Muscle of leg (tissue), 16 donors: ENCODE measurements at places on chromosomes 3 and 15.

DNA sequence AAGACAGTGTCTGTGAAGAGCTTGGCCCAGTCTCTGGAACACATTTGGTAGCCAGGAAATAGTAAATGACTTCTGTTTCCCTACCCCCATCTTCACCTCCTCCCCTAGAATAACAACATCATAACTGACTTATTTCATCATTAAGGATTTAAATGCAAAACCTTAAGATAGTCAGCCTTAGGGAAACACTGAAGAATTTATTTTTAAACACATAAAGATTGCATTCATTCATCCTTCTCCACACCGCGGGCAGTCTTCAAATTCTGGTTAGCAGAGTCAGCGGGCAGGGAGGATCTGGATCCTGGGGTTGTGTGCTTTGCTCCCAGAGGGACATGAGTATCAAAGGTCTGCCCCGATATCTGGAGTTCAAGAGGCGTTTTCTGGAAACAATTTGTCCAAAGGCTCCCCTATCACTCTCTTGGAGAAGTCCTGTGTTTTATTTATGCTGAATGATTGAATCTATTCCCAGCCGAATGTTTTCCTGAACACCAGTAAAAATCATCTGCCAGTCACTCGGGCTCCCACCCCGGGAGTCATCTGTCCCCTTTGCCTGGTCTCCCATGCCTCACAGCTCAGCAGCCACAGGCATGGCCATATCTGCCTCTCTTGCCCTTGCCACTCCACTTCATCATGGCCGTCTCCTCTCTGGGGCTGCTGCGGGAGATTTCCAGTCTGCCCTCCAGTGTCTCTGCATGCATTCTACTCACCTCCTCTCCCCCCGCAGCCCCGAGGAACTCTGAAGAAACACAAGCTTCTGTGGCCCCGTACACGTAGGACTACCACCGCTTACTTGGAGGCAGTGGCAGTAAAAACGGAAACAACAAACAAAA is 234.7 kb upstream of the CTDSPL start:
- no peak for DNase-seq

- DNase-seq: no peak
These were observed 651.6 kb downstream of the NTRK3 start for GRCh38 chr15:87604857-87605446.

DNA sequence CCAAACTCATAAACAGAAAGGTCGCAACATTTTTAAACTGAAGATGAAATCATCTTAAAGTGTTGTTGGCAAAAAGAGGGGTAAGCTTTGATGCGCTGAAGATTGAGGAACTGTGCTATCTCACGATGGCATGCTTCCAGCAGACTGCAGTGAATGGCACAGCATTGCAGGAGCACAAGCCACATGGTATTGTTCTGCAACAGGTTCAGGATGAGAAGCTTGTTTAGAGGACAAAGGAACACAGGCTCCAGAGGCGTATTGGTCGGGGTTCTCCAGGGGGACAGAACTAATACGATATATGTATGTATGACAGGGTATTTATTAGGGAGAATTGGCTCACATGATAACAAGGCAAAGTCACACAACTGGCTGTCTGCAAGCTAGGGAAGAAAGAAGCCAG is 13.8 kb upstream of the PLD1 start:
- peak; percentile 62 for DNase-seq

GRCh38 chr15:91783008-91783407 is 70.5 kb upstream of the SLCO3A1 start:
- DNase-seq: no peak

DNA sequence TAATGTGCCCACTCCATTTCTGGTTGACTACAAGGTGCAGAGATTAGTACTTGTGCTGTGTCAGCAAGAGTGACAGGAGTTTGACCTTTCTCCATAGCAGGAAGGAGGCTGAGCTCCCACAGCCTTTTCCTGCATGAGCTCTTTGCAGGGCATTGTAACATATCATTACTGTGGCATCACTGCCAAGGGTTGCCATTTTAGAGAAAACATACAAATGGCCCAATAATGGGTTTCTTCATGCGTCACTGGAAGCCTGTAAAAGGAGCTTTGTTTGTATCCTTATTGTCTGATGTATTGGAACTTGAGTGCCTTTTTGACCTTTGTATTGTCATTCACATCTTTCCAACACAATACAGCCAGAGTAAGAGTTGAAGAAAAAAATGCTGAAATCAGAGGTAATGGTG is 323.0 kb upstream of the CDIN1 start:
- DNase-seq: no peak

DNA sequence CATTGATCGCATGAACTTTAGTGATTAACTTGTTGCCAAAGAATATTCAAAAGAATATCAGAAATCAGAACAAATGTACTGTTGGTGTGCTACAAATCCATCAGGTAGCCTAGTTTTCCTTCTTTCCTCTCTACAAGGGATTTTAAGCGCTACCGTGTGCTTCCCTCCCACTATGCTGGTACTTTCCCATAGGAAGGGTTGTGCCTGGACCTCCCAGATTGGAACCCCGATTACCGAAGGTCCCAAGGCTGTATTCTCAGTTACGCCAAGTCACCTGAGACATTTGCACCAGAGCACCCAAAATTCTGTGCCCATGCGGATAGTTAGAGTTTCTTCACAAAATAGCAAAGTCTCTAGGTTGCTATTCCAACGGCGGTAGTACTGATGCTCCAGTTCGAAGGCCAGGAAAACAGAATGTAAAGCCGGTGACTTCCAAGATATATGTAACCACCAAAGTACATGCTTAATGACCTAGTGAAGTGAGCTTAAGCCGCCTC is 23.4 kb upstream of the GATM start:
- DNase-seq: no peak

GRCh38 chr15:41558400-41559238 is at the start of gene TYRO3:
Gene TYRO3, plus strand, starts transcription at chr15:41559212. Its CDS starts 46 bp downstream, at chr15:41559258.
- peak; percentile 85 for DNase-seq

DNA sequence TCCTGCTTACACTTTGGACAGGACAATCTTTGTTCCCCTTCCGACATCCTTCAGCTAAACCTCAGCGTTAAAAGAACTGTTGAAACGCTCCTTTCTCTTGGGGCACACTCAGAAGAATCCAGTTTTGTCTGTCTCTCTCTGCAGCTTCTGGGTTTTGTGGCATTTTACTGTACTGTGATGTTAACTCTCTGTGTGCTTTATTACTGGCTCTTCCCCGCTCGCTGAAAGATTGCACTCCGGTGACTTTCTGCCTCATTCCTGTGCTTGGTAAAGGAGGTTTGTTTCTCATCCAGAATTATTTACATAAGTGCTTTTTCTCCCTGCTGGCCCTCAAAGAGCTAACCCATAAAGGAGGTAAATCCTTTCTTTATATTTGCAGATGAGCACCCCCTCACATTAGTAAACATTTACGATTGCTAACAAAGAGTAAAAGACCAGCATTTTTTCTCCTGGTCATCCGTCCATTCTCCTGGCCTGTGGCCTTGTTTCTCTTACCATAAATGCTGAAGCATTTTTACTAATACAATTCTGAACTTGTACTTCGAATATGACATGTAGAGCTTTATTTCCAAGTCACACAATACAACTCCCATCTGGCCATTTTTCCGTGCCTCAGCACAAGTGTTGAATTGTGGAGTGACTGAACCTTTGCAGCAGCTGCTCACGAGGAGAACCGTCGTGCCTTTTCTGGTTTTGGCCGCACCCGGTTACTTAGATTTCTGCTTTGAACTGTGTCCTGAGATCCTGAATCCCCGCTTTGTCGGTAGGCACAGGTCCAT is 69.3 kb upstream of the RPL35A start:
- DNase-seq: peak; percentile 46

- DNase-seq: no peak
These were observed 12.0 kb downstream of the ARIH1 start for GRCh38 chr15:72486144-72486543.

DNA sequence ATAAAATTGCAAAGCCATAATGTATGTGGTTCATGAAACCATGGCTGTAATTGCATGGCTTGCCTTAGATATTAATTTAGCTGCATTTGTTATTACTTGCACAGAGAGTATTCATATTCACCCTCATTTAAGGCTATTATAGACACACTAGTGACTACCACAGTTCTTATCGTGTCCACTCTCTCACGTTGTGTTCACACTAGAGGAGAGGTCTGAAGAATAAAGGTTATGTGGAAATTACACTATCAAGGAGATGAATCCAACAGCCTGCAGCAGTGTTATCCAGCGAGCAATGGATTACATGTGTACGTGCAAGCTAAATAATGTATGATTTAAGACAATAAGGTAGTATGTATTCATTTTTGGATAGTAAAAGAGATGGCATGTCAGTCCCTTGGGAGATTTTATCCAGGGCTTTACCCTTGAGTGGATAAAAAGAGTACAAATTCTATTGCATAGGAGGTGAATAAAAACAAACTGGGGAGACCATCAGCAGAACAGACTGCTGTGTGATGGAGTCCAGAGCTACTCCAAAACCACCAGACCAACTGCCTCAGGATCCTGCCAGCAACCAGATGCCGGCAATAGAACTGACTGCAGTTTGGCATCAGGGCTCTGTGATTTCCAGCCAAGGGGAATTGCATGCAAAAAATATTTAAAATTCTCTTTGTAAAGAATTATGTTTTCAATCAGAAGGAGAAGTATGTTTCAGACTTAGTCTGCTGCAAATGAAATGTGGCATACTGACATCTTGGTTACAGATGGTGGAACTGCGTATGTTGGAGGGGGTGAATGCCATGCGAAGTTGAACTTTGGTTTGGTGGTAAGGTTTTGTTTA is 146.6 kb downstream of the RBMS3 start:
- DNase-seq: peak; percentile 50

GRCh38 chr3:50003216-50003615 is 63.3 kb downstream of the RBM6 start:
- DNase-seq: no peak

DNA sequence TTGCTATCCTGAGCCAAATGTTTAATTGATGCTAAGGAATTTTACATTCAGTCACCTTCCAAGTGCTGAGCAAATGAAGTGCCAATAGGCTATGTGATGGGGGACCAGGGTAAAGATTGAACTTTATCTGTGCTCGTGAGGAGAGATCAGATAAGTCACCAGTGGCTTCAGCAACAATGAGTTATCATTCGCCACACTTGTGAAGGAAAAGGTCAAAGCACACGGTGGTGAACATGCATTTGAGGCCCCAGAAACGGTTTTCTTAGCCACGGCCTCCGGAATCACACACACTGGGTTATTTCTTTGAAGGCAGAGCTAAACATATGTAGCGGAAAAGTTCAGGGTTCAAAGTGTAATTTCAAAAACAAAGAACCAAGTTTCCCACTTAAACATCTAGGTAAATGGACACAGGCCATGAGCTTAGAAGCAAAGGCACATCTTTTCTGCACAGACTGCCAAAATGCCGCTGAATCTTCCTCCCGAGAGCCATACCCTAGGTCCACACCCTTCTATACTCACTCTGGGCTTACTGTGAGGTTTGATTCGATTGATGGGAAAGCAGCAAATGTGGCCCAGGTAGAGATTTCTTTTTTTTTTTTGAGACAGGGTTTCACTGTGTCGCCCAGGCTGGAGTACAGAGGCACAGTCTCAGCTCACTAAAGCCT is 268.5 kb downstream of the SHQ1 start:
- DNase-seq: no peak

GRCh38 chr15:90327311-90327710 is 24.8 kb upstream of the ZNF774 start:
- DNase-seq: no peak

DNA sequence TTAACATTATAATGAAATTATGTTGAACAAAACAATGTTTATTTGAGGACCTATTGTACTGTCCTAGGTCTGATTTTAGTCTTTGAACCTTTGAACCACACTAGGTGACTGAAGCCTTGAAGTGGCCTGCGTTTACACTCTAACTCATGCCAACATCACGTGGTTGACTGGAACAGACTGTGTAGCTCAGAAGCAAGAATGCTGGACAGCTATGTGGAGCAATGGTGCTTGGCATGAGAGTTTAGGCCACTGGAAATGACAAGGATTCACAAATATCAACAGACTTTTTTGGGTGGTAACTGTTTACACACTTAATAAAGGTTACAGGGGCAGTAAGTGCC is 391.5 kb downstream of the RAP2B start:
- DNase-seq: no peak

GRCh38 chr3:68378631-68379030 is 553.7 kb downstream of the TAFA4 start:
- no peak for DNase-seq

DNA sequence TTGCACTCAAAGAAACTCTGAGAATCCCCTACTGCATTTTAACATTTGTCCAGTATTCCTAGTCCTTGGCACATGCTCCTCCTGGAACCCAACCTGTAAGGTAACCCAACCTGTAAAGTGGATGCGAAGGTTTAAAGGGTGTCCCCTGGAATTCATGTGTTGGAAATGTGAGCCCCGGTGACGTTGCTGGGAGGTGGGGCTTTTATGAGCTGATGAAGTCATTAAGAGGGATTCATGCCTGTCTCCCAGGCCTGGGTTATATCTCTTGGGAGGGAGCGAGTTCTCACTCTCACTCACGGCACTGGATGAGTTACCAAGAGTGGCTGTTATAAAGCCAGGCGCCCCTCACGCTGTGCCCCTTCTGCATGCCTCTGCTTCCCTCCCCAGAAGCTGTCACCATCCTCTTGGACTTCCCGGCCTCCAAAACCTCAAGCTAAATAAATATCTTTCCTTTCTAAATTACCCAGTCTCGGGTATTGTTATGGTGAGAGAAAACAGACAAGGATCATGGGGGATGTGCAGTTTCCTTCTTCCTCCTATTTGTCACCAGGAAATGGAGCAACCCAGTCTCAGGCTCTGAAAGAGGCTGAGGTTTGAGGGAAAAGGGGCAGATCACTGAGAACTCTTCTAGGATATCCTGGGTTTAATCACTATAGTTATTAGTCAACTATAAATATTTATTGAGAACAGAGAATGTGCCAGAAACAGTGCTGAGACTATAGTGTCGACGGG is 7.6 kb downstream of the XXYLT1 start:
- DNase-seq: no peak

GRCh38 chr3:168336276-168336675 is 240.6 kb upstream of the GOLIM4 start:
- no peak for DNase-seq

DNA sequence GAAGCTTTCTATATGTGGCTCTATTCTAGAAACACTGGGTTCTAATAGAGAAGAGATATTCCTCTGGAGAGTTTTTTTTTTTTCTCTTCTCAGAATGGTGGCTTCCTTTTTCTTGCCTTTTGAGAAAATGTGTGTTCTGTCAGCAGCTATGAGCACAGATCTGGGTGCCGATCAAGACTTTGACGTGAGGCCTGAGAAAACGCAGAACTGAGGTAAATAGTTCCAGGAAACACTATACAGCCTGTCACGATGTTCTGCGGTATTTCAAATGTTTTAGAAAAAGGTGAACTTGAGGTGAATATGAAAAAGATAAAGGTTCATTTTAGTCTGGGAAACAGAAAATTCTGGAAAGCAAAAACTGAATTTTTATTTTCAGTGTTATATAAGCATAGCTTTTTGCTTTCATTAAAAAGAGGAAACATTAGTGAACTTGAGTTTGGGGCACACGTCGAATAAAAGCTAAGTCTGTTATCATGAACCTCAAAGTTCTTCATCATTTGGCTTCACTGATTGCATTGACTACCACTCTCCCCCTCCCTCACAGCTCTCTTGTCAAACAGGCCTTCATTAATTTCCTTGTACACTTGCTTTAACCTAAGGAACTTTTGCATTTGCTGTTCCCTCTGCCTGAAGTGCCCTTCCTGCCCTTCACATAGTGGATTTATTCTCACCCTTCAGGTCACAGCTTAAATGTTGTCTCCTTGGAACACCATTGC is 265.1 kb downstream of the NFKBIZ start:
- DNase-seq: peak; percentile 23
